ENCODE measurements at places on chromosomes 12 and 14.

- DNase-seq: no peak
Observed at GRCh38 chr14:75578102-75578785, at the start of gene FLVCR2. TSS of gene FLVCR2 (plus strand) at chr14:75578620. CDS start at chr14:75578973, 353 bp downstream.

DNA sequence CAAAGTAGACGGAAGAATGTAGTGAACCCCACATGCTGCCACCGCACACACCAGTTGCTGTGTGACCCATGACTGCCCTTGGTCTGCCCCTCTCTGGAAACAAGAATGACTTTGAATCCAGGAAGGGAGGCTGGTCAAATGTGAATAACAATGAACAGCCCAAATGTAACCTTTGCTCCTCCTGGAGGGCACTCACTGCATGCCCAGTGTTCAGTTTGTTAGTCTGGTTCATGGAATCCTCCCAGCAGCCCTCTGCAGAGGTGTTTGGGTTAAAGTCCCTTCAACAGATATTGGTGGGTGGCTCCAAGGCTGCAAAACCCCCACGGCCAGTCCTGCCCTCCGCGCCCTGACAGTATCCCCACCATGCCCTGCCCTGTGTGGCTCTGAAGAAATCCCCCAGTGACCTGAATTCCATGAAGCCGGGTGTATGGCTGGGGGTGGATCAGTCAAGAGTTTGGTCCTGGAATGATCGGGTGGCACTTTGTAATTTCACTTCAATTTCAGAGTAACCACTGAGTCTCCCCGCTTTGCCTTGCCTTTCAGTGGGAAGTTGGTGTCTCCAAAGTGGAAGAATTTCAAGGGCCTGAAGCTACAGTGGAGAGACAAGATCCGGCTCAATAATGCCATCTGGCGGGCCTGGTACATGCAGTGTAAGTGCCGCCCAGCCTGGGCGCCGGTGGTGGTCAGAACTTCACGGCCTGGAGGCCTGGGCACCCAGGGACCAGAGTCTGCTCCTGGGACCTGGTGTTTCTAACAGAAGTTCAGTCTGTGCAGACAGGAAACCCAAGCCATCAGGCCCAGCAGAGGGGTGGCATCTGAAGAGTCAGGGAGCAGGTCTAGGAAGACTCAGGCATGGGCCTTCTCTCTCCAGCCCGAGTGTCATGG lies 47.1 kb downstream of the IL31 start:
- no peak for DNase-seq

DNA sequence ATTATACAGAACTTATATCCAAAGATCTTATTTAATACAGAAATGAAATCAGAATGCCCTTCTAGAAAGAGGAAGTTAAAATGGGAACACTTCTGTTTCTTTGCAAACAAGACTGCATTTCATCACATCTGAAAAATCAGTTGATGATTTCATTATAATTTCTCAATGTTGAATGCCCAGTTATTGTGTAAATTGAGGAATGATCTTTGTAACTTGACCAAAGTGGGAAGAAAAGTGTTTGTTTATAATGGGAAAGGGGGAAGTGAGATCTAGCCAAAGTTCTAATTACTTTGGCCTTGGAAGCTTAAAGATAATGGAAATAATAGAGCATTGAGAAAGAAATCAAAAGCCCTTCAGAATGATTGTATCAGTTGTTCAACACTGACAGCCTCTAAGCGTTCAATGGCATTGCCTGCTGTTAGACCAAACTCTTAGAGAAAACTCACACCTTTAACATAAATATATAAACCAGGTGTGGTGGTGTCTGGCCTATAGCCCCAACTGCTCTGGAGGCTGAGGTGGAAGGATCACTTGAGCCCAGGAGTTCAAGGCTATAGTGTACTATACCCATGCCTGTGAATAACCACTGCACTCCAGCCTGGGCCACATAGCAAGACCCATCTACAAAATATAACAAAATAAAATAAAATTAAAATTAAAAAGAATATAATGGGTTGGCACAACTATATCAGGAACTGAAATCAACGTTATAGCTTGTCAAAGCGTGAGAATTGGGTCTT lies 9.9 kb upstream of the LYZ start:
- no peak for DNase-seq

DNA sequence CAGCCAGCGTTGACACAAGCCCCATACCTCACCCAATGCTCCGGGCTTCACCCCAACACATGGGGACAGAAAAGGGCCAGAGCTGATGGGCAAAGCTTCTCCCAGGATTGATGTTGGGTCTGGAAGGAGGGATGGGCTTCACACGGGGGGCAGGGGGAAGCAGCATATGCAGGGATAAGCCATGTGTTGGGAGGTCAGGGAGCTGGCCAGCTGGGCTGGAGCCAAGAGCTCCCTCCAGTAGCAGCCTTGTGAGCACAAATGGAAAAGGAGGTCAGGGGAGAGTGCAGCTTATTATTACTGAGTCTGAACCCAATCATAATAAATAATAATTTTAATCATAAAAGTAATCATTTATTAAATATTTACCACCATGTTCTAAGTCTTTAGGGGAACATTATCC lies 9.3 kb downstream of the PLEKHD1 start:
- DNase-seq: no peak

DNA sequence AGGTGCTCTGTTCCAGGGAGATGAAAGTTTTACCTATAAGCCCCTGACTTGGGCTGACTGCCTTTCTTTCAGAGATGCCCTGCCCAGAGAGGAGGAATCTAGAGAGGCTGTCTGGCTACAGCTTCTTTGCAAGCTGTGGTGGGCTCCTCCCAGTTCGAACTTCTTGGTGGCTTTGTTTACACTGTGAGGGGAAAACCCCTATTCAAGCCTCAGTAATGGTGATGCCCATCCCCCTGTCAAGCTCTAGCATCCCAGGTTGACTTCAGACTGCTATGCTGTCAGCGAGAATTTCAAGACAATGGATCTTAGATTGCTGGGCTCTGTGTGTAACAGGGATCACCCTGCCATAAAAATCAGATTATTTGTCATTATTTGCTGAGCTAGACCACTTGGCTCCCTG lies 377.6 kb downstream of the FLRT2 start:
- DNase-seq: no peak

- DNase-seq: no peak
Observed at GRCh38 chr14:74476607-74477006, 16.5 kb downstream of the NPC2 start.

DNA sequence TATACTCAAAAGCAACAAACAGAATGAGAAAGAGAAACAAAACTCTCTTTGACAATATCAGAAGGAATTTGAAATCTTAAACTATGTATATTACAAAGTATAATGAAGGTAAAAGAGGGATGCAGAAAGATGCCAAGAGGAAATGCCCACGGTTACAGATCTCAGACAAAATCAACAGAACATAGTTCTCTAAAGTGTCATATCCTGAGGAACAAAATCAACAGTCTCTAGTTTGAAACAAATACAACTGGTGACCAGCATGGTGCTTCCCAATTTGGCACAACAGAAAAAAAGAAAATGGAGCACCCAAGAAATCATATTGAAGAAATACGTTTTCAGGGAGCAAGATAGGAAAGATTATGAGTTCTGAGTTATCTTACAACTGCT lies 116.5 kb downstream of the METTL25 start:
- DNase-seq: no peak
